LNCaP clone FGC (cell line): ENCODE measurements at places on chromosomes 7 and 10.

DNA sequence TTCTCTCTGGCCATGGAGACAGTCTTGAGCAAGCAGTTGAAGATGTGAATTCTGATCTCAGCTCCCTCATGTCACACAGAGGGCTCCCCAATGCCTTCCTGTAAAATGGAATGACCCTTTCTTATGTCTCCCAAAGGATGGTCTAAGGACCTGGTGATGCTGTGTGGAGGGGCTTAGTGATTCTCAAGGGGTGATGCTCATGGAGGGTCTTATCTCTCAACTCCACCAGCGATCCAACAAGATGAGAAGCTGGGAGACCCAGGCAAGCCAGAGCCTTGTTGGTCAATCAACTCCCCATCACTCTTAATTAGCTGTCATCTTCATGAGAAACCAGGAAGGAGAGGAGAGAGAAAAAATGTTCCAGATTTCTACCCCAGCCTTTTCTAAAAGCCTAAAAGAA, 78.0 kb upstream of the SORCS3 start:
- DNase-seq: no peak

DNA sequence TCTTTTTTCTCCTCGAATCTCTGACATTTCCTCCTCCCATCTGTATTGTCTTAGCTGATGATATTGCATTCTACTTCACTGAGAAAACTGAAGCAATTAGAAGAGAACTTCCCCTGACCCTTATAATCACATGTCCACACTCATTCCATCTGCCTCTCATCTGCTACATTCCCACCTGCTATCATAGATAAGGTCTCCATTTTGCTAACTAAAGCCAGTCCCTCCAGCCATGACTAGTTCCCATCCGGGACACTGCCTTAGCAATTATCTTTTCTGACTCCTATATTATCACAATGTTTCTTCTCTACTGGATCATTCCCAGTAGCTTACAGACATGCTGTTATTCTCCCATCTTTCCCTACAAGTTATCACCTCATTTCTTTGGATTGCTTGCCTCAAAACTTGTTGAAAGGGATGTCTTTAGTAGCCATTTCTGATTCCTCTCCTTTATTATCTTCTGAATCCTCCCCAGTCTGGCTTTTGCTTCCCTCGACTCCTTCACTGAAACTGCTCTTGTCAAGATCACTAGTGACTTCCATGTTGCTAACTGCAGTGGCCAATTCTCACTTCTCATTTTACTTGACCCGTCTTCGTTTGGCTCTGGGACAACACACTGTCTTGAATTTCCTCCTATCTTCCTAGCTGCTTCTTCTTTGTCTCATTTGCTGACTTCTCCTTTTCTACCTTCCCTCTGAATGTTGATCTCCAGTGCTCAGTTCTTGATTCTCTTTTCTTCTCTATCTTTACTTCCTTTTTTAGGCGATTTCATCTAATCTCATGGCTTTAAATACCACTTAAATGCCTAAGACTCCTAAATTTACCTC, 35.9 kb downstream of the FZD1 start:
- no peak for DNase-seq

- no peak for DNase-seq
Observed at GRCh38 chr7:93779115-93779514, 111.4 kb downstream of the TFPI2 start.

DNA sequence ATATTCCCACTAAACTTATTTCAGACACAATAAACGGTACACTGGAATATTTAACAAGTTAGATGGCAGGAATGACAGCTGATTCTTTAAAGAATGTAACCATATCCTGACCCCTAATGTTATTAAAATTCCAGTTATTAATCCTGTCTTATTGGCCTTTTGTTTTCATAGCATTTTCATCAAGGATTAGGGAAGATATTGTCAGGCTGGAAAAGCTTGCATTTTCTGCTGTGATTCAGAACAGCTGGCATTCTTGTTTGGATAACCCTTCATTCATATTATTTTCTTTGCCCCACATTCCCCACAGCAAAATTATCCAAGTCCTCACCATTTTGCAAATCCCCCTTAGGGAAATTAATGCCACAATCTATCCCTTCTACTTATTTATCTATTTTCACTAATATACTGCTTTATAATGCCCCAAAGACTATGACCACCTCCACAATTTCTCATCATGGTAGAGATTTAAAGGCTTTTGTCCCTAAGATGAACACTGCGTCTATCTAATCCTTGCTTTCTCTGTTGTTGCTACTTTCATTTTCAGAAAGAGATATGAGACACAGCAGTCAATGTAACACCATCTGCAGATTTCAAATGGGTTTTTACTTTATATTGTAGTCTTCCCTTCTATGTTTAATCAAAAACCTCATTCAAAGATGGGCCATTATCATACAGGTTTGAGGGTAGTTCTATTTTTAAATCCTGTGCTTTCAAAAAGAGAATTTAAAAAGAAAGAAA, 475.1 kb downstream of the PARD3 start:
- no peak for DNase-seq

DNA sequence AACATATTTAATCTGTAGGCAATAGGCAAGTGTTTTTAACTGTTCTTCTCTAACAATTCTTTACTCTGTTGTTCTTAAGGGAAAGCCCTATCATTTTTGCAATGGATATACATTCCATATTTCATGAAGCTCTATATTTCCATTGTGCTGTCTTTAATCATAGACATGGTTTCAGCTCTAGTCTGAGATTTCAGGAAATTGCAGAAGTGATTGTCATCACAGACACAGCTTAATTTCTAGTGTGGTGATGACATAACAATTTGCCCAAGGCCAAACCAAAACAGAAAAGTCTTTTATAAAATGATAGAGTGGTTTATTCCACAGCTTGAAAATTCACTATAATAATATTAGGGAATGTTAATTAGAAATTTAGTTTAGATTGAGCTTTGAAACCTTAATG, 494.1 kb upstream of the SEMA3A start:
- DNase-seq: no peak

DNA sequence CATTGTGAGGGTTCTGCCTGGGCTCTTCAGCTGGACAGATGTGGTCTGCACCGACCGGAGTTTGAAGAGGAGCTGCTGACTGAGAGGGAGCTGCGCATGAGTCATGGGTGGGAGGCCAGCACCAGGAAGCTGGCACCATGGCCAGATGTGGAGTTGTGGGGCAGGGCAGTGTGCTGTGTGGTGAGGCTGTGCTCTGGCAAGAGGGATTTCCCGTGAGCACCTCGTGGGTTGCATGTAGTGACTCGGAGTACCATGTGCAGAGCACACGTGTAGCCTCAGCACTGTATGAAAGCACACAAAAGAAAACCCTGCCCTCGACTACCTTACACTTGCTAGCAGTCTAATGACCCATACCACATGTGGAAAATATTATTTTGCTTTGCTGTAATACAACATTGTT, 103.4 kb downstream of the WNT2 start:
- DNase-seq: no peak

DNA sequence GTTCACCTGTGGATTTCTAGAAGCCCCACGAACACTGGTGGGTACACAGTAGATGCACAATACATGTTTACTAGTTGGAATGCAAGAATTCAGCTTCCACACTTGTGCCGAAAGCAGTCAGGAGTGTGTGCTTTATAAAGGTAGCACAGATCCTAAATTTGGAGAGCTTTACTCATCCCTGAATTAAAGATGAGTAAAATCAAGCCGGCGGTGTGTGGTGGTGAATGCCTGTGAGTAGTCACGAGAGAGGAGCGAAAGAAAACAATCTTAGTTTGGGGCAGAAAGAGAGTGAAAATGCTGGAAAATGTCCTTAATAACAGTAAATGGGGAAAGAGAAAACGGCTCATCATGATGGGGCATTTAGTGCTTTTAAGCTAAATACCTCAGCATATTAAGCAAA, 13.6 kb upstream of the ENO4 start:
- no peak for DNase-seq

- DNase-seq: no peak
Observed at GRCh38 chr10:89645742-89646172, 715 bp upstream of the PANK1 start.

GRCh38 chr10:78948621-78949030, 120.1 kb upstream of the ZMIZ1 start:
- no peak for DNase-seq

GRCh38 chr7:91771394-91771793, 109.1 kb downstream of the MTERF1 start:
- no peak for DNase-seq

DNA sequence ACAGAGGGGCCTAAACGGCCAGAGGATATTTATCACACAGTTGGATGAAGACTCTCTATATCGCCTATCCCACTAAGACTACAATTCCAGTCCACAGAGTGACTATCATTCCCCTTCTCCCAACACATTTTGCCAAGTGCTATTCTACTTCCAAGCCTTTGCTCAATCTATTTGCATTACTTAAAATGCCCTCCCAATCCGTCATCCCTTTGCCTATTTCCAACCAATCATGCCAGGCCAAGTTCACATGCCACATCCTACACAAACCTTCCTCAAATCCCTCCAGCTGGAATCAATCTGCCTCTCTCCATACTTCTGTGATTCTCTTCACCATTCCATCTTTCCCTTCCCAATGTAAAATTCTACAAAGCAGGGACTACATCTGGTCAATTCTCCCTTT, 38.2 kb downstream of the SMURF1 start:
- no peak for DNase-seq

- no peak for DNase-seq
Observed at GRCh38 chr10:117086546-117086945, 51.5 kb downstream of the VAX1 start.

- DNase-seq: no peak
Observed at GRCh38 chr7:38842746-38843145, 66.2 kb downstream of the VPS41 start.

DNA sequence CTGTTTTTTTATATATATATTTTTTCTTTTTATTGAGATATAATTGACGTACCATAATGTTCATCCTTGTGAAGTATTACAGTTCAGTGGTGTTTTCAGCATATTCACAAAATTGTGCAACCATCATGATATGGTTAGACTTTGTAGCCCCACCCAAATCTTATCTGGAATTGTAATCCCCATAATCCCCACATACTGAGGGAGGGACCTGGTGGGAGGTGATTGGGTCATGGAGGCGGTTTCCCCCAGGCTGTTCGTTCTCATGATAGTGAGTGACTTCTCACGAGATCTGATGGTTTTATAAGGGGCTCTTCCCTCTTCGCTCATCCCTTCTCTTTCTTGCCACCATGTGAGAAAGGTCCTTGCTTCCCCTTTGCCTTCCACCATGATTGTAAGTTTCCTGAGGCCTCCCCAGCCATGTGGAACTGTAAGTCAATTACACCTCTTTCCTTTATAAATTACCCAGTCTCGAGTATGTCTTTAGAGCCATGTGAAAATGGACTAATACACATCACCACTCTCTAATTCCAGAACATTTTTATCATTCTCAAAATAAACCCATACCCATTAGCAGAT, 73.9 kb upstream of the SMNDC1 start:
- no peak for DNase-seq

- DNase-seq: no peak
Observed at GRCh38 chr7:156080046-156080445, 267.8 kb upstream of the SHH start.

DNA sequence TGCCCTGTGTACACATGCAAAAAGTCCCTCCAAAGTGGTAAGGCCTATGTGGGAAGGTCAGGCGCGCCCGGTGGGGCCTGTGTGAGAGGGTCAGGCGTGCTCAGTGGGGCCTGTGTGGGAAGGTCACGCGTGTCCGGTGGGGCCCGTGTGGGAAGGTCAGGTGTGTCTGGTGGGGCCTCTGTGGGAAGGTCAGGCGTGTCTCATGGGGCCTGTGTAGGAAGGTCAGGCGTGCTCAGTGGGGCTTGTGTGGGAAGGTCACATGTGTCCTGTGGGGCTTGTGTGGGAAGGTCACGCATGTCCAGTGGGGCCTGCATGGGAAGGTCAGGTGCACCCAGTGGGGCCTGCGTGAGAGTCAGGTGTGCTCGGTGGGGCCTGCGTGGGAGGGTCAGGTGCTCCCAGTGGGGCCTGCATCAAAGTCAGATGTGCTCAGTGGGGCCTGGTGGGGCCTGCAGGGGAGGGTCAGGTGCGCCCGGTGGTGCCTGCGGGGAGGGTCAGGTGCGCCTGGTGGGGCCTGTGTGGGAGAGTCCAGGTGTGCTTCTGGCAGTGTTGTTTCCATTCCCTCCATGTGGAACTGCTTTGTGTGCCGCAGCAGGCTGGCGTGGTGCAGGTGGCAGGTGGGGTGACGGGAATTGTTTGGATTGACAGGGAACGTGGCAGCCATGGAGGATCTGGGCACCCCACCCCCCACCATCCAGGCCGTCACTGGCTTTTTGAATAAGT, 15.4 kb downstream of the LRRC27 start:
- no peak for DNase-seq

- DNase-seq: no peak
Observed at GRCh38 chr10:107075117-107075516, 89.4 kb downstream of the SORCS1 start.

DNA sequence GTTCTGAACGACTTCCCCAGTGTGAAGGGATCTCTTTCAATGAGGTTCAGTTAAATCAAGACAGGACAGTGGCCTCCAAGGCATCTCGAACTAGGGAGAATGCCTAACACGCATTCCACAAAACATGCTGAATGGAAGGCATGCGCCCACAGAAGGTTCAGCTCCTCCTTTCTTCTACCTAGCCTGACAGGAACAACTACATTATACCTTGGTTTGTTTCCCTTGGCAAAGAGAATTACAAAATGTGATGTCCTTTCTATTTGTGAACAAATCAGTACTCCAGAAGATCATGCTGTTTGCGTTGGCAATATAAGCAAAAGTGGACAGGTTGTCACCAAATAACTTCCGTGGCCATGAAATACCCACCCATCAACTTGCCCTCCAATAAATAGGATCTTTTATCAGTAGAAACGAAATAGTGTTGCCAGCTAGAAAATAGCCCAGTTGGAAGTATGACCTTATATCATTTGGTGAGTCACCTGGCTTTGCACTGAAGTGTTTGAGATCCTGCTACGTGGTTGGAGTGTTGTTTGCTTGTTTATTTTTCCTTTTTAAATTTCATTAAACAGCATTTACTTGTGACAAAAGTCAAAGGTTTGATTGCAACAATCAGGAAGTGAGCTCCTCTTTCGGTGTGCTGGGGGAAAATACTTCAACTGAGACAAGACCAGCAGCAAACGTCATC, 117.0 kb upstream of the FAM204A start:
- DNase-seq: peak; percentile 86

GRCh38 chr7:159091041-159091440, 53.6 kb downstream of the VIPR2 start:
- DNase-seq: no peak

DNA sequence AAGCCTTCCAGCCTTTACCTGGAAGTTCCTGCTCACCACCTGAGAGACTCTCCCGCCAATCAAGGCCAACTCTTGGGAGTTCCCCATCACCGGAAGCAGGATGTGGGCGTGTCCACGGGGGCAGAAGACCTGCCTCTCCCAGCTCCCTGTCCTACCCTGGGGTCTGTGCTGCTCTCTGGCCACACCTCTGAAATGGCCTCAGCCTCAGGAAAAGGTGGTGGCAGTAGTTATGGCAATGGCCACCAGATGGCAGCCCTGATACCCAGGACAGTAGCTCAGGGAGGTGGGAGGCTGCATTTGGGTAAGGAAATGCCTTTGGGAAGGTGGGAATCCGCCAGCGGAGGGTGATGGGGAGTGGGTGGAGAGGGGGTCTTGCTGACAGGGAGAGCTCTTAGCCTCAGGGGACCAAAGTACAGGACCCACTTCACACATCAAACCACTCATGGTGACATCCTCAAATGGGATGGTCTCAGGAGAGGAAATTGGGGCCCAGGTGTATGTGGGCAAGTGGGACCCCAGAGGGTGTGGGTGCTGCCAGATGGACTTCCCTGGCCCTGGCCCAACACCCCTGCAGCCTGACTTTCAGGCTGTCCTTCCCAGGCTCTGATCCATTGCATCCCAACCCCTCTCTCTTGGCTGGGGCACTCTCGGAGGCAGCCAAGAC, 33.9 kb downstream of the KAZALD1 start:
- peak; percentile 88 for DNase-seq
